ENCODE measurements at places on chromosomes 11 and 22.

- peak; percentile 60 for DNase-seq
Observed at GRCh38 chr11:61752117-61752924, at the start of gene MYRF. TSS of gene MYRF (plus strand) at chr11:61752636. CDS start at chr11:61752745, 109 bp downstream.

GRCh38 chr11:17603056-17603825 is 56.2 kb downstream of the OTOG start:
- no peak for DNase-seq

GRCh38 chr11:78078218-78079167 is 1.2 kb downstream of the NDUFC2 start:
- no peak for DNase-seq

DNA sequence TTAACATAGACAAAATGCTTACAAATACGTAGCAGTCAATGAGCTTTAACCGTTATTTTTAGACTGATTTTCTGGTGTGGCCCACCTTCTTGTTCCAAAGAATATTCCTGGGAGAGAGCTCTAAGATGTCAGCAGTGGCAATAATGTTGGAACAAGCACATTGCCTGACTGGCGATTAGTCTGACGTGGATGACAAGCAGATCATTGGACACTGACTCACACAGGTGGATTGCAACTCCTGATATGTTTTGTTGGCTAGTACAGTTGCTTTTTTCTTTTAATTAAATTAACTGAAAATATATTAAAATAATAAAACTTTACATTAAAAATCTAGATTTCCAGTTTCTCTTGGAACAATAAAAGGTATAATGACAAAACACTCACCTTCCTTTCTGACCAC is 78.0 kb downstream of the TENM4 start:
- DNase-seq, result no peak

DNA sequence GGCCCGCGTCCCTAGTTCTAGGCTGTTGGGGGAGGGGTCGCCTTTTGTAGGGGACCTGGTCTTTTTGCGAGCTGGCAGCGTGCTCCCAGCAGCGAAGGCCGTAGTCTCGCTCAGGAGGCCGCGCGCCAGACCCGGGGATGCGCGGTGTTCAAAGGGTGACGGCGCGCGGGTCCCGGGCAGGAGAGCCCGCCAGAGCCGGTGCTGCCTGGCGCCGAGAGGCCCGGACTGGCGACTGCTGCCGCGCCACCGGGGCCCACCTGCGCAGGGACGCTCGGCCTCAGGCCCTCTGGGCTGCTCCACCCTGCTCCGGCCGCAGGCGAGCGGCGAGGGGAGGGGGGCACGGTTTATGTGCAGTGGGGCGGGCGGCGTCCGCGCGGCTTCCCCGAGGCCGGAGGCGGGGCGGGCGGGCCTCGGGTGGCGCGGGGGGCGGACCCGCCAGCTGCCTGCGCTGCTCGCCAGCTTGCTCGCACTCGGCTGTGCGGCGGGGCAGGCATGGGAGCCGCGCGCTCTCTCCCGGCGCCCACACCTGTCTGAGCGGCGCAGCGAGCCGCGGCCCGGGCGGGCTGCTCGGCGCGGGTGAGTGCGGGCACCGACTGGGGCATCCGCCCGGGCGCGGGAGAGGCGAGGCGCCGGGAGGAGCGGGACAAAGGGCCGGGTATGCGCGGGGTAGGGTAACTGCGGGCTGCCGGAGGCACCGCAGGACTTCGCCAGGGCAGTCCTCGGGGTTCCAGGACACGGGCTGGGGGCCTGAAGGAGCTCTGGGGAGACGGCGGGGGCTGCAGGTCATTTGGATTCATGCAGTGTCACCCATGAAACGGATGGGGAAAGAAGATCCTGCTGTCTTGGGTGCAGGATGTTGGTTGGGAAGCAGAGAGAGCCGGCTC is at the start of gene PRSS23:
PRSS23 (plus strand) TSS at position 467 of the 884 bp plus-strand sequence. CDS start 7,102 bp downstream, outside the sequence.
- DNase-seq, result no peak

GRCh38 chr11:93718057-93718563 is 23.2 kb downstream of the TAF1D start:
- DNase-seq, result no peak

- DNase-seq, result no peak
Observed at GRCh38 chr22:36404446-36404845, 16.7 kb upstream of the MYH9 start.

- no peak for DNase-seq
Observed at GRCh38 chr11:36763187-36763586, 165.2 kb upstream of the RAG2 start.

DNA sequence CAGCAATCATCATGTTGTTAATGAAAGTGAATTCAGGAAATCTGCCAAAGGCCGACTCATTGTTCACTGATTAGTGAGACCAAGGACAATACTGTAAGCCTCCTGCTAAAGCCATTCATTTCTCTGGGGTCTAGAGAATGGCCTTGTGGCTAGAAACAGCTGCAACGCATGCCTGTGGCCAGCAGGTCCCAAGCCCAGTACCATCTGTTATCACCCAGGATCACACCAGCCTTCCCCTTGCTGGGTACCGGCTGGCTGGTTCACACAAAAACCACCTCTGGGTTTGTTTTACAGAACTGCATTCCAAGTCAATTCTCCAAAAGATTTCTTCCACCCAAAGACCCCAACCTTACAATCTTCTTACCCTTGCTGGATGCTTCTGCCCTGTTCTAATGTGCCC is 1.1 kb downstream of the PLAAT5 start:
- no peak for DNase-seq

GRCh38 chr22:49447837-49448236 is 379.8 kb downstream of the BRD1 start:
- DNase-seq, result no peak

GRCh38 chr11:132028380-132029240 is 658.2 kb downstream of the NTM start:
- no peak for DNase-seq

DNA sequence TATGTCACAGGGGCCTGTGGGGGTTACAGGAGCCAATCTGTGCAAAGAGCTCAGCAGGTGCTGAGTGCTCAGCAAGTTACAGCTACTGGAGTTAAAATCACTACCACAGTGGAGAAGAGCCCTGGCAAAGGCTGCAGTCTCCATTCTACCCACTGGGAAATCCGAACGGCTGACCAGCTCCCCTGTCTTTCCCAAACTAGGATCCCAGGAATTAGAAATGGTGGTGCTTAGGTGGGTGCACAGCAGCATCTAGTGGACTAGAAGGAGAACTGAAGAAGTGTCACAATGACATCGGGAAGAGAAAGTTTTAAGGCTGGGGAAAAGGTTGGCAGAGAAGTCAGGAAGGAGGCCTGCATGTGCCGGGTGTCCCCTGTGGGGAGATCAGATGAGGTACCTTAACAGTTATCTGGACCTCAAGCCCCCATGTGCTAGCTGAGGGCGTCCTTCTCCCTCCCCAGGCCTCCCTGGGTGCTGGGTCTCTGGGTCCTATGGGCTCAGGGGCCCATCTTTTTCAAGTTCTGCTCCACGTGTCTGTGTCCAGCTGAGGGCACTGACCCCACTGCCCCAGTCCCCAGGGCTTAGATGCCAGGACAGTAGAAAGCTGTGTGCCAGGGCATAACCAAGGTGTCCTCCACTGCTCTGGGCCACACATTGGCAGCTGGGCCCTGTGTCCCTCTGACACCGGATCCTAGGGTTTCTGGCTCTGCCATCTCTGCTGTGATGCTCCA is 1.9 kb downstream of the PIWIL3 start:
- DNase-seq, result no peak

- no peak for DNase-seq
Observed at GRCh38 chr11:35938231-35938630, 5.6 kb upstream of the LDLRAD3 start.

DNA sequence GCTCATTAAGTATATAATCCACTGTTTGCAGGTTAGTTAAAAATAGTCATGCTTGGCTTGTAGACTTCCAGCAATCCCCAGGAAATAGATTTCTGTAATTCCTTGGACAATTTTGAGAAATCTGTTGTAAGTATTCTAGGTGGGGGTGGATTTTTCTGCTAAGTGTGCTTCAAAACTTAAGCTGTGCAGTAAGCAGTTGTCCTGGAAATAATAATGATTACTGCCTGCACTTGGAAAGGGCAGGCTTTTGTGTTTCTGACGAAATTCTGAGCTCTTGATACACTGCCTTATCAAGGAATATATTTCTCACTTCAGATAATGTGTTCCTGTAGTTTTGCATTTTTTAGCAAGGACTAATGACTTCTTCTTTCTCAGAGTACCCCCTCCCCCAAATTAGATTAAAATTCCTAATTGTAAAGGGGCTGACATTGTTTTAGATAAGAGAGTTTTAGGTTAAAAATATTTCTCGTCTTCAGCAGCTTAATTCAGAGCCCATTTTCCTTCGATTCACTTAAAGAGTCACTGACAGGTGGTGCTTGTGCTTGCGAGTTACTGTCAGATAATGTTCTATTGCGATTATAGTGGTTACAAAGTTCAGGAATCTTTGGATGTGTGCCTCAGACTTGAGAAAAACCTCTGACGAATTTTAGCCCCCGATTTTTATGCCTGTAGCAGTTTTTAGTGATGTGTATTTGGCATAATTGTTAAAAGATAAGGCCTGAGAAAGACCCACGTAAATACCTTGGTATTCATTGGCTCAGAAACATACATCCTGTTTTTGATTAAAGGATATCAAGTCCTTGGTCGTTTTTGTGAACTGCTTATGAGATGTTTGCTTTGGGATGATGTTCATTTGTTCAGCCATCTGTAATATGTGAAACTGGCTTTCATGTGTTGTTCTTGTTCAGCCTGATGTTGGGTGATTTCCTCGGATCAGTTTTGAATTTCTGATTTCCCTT is 120.5 kb downstream of the HIPK3 start:
- no peak for DNase-seq

- no peak for DNase-seq
Observed at GRCh38 chr11:94129512-94130297, 1.1 kb downstream of the PANX1 start.

GRCh38 chr22:24409707-24410106 is 17.7 kb upstream of the ADORA2A start:
- no peak for DNase-seq

DNA sequence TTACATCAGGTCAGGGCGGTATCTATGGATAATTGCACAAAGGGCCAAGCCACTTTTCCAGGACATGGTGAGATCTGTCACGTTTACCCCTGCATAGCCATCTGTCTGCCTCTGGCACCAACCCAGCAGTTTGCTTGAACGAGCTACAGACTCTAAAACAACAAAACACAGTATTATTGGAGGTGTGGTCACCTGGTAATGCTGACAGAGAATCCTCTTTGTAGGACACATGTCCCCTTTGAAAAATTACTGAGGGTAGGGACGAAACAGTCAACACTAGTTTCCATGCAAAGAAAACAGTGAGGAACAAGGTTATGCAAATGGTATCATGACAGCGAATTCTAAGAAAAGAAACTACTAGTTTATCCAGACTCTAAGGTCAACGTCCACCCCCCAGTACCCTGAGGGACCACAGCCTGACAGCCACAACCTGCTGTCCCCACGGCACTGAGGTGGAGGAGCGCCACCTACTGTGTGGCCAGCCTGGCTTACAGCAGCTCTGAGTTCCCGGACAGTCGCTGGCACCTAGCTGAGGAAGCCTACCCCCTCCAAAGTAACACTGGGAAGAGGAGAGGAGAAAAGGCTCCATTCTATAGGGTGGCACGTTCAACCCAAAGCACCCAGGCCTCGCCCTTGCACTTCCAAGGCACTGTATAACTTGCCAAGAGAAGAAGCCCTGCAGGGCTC is 117.4 kb upstream of the BID start:
- DNase-seq, result no peak

DNA sequence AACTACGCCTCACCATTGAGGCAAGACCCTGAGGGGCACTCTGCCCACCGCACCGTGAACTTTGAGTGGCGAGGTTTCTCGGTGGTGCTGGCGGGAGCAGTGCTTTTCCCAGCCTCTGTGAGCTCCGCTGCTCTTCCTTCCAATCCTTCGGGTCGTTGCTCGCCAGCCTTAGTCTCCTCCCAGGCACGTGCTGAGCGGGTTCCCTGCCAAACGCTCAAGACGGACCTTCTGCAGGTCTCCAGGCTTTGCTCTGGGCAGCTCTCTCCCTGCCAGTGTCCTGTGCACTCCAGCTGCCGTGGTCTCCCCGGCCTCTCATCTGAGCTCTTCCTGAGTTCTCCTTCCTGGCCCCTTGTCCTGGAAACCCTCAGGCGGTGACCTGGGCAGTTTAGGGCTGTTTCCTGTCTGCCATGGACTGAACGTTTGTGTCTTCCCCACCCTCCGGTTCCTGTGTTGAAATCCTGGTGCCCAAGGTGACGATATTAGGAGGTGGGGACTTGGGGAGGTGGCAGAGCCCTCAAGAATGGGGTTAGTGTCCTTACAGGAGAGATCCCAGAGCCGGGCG is 11.2 kb upstream of the MUC6 start:
- no peak for DNase-seq

DNA sequence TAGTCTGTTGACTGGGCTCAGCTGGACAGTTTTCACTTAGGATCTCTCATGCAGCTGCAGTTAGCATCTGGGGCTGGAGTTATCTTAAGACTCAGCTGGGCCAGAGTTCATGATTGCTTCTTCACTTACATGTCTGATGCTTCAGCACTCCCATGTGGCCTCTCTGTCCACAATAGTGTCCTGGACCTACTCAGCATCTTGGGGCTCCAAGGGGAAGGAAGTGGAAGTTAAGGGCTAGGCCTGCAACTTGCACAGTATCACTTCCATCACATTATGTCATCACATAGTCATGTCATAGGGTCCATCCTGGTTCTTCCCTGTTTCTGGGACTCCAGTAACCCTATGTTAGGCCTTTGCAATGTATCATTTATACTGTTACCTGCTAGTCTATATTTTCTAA is 115.9 kb downstream of the C11orf65 start:
- no peak for DNase-seq

- no peak for DNase-seq
Observed at GRCh38 chr22:42717197-42717928, 3.3 kb downstream of the A4GALT start.

DNA sequence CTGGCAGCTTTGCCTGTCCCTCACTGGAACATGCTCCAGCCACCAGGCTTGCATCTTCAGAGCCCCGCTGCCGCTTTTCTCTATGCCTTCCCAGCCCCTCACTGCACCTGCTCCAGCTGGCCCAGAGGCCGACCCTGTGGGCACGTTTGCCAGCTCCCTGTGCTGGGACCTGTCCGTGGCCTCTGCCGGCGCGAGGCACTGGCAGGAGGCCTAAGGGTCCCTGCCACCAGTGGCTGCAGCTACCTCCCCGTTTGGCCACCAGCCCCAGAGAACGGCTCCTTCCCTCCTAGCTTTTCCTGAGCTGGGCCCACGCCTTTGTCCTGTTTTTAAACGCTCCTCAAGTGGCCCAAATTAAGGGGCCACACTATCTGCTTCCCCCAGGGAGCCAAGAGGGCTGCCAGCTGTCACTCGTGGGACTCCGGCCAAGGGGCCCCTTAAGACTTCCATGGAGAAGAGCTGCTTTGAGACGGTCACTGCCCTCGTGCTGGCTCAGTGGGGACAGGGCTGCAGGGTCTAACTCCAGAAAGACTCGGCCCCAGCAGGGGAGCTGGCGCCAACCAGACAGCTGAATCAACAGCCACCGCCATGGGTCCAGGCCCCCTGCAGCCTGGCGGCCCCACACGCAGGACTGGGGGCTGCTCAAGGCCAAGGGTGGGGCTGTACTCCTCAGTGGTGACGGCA is 24.6 kb upstream of the WNT7B start:
- no peak for DNase-seq

- DNase-seq, result no peak
Observed at GRCh38 chr11:61598886-61599868, 18.3 kb upstream of the SYT7 start.
